Stimulated activated CD4-positive, alpha-beta T cell treated with anti-CD3 and anti-CD28 coated beads, Interleukin-1b, Interleukin-23, amount 100 ng/mL, for 24 hours (primary cell): ENCODE measurements at places on chromosomes 6 and 20.
A peak's percentile ranks its signal among the peaks of the same experiment; 100 is the strongest.

DNA sequence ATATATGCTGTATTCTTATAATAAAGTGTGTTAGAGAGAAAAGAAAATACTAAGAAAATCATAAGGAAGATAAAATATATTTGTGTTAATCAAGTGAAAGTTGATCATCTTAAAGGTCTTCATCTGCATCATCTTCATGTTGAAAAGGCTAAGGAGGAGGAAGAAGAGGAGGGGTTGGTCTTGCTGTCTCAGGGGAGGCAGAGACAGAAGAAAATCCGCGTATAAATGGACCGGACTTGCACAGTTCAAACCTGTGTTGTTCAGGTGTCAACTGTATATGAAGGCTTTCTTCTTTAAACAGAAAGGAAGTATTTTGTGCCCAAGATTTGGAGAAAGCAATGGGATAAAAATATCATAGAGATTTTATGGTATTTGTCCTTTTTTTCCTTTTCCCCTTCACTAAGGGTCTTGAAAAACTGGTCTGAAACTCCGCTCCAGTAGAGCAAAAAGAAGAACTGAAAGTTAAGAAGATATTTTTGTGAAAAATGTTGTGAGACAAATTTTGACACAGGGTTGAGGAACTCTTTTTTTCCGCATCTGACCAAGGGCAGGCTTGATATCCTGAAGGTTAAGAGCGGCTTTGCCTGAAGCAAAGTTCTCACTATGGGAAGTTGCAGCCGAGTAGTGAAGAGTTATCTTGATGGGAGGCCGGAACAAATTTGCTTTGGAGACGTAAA, 350.7 kb downstream of the LAMA2 start:
- no peak for DNase-seq

DNA sequence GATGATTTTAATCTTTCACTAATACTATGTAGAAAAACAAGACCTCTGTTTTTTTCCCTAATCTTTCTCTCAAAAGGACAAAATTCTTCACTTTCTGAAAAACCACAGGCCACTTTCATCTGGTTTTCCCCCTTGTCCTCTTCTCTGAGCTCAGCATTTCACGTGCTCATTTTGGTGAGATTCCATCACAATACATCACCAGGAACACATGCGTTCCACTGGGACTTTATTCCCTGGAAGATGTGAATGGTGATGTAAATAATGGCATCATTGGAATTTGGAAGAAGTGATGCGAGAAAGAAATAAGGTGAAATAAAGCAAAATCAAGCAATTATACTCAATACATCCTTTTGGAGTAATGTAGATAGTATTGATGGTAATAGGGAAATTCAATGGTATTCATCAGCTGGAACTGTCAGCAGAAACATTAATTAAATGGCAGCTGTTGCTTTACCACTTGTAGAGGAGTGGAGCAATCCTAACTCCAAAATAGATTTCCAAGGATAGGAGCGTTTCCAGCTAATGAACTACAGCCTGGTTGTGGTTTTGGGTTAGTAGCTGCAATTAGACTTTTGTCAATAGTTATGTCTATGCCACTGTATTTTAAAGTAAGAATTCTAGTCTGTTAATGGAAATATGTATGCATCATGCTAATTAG, 11.5 kb downstream of the FILIP1 start:
- no peak for DNase-seq

- DNase-seq, result no peak
Observed at GRCh38 chr20:44032583-44033331, 118.1 kb downstream of the TOX2 start.

- no peak for DNase-seq
Observed at GRCh38 chr6:13992417-13993055, 67.8 kb downstream of the RNF182 start.

DNA sequence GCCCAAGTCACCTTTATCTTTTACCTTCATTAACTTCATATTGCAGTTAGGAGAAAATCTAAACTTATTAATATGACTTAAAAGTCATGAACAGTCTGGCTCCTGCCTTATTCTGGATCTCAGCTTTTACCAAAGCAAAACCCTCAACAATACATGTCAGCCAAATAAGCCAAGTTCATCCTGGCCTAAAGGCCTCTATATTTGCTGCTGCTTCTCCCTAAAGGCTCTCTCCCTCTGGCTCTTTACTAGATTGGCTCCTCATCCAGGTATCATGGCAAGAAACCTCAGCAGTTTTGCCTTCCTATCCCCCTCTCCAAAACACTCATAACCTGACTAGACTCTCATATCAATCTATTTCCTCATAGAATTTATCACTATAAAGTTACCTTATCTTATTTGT, 11.1 kb downstream of the LMBRD1 start:
- no peak for DNase-seq

- DNase-seq, result no peak
Observed at GRCh38 chr6:99092461-99092860, 144.7 kb upstream of the FBXL4 start.

DNA sequence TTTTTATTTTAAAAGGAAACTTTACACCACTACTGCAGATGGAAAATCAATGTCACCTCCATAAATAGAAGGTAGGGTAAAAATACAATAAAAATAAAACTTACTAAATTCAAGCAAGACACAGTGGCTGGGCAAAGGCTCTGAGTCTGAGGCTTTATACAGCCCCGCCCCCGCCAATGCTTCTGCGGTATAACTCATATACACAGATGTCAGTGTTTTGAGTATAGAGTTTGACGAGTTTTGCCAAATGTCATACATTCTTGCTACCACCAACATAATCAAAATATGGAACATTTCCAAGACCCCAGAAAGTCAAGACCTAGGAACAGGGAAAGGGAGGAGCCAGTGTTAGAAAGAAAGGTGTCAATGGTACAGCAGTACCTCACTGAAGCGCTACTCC, 12.8 kb downstream of the NFATC2 start:
- DNase-seq, result peak; percentile 64

DNA sequence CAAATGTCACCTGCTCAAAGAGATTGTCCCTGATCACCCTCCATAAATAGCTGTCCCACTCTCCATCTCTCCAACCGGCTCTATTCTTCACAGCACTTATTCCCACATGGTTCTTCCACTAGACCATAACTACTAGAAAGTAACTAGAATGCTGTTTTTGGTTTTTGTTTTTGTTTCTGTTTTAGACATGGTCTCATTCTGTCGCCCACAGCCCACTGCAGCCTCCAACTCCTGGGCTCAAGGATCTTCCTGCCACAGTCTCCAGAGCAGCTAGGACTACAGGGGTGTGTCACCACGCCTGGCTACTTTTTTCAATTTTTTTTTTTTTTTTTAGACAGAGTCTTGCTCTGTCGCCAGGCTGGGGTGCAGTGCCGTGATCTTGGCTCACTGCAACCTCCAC, 12.2 kb downstream of the MMP24 start:
- DNase-seq, result no peak

- no peak for DNase-seq
Observed at GRCh38 chr6:124535746-124536145, 426.5 kb upstream of the RNF217 start.

GRCh38 chr6:69957985-69958559, 91.7 kb downstream of the COL19A1 start:
- DNase-seq, result no peak

DNA sequence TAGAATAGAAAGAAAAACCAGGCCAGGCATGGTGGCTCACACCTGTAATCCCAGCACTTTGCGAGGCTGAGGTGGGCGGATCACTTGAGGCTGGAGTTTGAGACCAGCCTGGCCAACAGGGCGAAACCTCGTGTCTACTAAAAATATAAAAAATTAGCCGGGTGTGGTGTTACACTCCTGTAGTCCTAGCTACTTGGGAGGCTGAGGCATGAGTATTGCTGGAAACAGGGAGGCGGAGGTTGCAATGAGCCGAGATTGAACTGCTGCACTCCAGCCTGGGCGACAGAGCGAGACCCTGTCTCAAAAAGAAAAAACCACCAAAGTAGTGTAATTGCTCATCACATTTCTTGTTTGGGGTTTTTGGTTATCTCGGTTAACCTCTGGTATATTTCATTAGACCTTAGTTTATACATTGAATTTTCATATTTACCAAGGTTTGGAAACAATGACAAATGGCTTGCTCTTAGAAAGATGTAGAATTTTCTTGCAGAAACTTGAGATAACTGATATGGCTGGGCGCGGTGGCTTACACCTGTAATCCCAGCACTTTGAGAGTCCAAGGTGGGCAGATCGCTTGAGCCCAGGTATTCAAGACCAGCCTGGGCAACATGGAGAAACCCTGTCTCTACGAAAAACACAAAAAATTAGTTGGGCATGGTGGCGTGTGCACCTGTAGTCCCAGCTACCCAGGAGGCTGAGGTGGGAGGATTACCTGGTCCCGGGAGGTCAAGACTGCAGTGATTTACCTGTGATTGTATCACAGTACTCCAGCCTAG, 14.2 kb downstream of the ITCH start:
- no peak for DNase-seq

- no peak for DNase-seq
Observed at GRCh38 chr6:36353411-36353915, 16.8 kb upstream of the BNIP5 start.

GRCh38 chr6:24932832-24933231, 2.9 kb downstream of the RIPOR2 start:
- no peak for DNase-seq

GRCh38 chr6:12844284-12845223, 128.0 kb downstream of the PHACTR1 start:
- no peak for DNase-seq

- no peak for DNase-seq
Observed at GRCh38 chr6:160263196-160263939, 4.7 kb upstream of the SLC22A2 start.

- DNase-seq, result no peak
Observed at GRCh38 chr6:6026513-6027205, 19.9 kb upstream of the NRN1 start.
